Foreskin melanocyte (primary cell): ENCODE measurements at places on chromosomes 2 and 18.

DNA sequence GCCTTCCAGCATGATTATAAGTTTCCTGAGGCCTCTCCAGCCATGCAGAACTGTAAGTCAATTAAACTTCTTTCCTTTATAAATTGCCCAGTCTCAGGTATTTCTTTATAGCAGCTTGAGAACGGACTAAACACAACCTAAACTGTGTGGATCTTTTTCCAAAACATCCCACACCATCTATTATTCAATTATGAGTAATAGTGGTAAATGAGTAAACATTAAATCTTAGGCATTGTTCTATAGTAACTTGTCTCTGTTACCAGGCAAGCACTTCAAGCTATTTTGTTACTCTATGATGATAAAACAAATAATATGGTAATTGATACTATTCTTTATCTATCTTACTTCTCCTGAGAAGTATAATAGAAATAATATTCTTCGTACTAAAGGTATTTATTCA, 536.9 kb upstream of the CHAC2 start:
- no peak for DNase-seq

- DNase-seq: no peak
These were observed 13.3 kb downstream of the ST3GAL5 start for GRCh38 chr2:85875350-85876050.

DNA sequence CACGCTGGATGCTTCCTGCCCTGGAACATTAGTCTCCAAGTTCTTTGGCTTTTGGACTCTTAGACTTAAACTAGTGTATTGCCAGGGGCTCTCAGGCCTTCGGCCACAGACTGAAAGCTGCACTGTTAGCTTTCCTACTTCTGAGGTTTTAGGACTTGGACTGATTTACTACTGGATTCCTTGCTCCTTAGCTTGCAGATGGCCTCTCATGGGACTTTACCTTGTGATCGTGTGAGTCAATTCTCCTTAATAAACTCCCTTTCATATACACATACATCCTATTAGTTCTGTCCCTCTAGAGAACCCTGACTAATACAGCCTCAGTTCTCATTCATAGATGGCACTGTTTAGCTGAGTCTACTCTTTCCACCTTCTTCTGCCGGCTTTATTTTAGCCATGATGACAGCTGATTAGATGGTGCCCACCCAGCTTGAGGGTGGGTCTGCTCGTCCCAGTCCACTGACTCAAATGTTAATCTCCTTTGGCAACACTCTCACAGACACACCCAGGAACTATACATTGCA, 389.1 kb downstream of the NYAP2 start:
- peak; percentile 92 for DNase-seq

GRCh38 chr2:109128616-109129355, at the start of gene SH3RF3:
Gene SH3RF3, plus strand, starts transcription at chr2:109129205.
- DNase-seq: peak; percentile 35

DNA sequence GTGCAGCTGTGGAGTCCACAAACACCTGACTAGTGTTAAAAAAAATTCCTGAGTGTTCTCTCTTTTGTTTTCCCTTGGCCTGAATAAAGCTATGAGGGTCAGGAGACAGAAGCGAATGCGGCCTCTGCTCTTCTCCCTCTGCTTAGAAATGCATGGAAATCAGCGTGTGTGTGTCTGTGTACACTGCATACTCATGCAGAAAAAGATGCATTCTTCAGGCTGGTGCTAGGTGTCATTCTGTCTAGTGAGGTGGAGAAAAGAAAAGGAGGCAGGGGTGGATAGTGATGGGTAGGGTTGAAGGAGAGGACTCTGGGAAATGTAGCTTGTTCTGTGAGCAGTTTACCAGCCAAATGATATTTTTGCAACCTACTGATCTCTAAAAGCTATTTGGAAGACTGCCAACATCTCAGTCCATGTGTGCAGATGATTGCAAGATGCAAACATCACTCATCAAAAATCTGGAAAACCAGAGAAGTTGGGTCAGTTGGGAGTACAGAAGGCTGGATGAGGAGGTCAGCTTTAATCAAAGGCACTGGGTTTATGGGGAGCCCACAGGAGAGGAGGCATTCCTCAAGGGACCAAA, 177.7 kb downstream of the INSIG2 start:
- DNase-seq: no peak

DNA sequence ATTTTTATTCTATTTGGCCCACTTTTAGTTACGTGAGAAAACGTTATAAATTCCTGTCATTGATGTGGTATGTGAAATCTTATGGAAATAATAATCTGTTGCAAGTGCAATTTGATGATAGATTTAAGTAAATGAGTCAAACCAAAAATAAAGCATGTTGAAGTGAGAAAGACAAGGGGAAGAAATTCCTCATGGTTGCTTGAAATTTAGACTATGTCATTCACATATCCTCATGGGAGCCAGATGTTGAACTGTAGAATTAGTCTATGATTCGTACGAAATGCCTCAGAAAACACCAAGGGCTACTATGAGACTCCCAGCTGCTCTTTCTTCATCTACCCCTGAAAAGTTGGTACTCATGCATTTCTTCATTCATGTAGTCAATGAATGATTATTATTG, 55.7 kb downstream of the KLHL14 start:
- no peak for DNase-seq
